ENCODE measurements at places on chromosomes 5 and 9.

DNA sequence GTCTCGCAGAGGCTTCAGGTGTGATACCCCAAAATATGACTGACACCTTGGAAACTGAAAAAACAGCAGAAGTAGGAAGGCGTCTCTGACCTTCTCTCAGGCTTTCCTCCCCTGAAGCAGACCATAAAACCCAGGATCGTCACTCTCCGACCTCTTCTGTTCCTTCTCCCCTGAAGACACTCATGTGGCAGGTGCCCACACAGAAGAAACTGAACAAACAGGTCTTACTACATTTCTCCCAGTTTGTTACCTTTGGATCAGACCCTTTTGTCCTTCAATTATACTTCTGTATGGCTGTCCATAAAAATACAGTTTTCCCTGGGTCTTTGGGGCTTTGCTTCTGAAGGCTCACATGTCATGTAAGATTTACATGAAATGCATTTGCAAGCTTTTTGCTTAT lies 10.3 kb upstream of the PRUNE2 start:
- DNase-seq, result no peak

GRCh38 chr9:121707477-121708424 lies 56.3 kb downstream of the DAB2IP start:
- DNase-seq, result peak; percentile 15

- no peak for DNase-seq
Observed at GRCh38 chr5:170131235-170131634, 25.5 kb downstream of the FOXI1 start.

GRCh38 chr5:80990971-80991370 lies 30.8 kb downstream of the RASGRF2 start:
- no peak for DNase-seq

DNA sequence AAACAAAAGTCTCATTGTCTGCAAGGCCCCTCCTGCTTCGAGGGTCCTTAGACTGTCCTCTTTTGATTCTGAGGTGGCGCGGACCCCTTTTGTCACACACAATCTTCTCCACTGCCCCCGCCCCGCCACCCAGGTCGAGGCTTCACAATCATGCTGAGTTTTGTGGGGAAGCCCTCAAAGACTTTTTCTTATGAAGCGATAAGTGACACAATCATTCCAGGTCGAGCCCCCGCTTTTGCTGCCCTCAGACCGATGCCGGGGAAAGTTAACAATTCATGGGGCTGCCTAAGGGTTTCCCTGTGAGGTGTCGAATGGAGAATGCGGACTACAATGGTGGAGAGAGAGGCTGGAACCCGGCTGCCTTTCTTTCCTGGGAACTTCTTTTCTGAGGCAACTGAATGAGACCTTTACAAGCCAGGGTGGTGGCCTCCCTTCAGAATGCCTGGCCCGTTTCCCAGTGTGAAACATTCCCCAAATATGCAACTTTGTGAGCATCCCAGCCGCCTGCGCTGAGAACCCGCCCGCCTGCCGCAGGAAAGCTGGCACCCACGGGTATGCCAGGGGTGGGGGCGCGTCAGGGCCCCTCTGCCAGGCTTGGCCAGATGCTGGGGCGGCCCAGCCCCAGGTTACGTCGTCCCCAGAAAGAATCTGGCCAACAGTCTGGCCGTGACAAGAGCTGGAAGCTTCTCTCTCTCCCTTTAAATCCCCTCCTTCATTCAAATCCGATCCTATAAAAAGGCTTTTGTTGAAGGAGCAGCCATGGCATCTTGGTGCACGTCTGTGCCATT lies 71.9 kb downstream of the MAP1B start:
- DNase-seq, result no peak

DNA sequence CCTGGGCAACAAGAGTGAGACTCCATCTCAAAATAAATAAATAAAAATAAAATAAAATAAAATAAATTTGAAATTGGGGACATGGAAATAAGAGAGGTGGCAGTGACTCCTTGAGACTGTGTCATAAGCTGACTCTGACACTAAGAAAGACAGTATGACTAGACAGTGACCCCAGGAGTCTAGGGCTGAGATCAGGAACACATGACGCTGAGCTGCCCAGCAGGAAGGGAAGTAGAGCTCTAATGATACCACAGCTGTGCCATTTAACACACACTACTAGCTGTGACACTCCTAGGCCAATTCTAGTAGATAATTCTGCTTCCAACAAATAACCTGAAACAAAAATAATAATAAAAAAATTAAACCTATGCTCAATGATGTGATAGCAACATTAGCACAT lies 293.0 kb downstream of the SEC61B start:
- DNase-seq, result no peak

GRCh38 chr9:107700847-107701246 lies 211.3 kb upstream of the KLF4 start:
- DNase-seq, result no peak

DNA sequence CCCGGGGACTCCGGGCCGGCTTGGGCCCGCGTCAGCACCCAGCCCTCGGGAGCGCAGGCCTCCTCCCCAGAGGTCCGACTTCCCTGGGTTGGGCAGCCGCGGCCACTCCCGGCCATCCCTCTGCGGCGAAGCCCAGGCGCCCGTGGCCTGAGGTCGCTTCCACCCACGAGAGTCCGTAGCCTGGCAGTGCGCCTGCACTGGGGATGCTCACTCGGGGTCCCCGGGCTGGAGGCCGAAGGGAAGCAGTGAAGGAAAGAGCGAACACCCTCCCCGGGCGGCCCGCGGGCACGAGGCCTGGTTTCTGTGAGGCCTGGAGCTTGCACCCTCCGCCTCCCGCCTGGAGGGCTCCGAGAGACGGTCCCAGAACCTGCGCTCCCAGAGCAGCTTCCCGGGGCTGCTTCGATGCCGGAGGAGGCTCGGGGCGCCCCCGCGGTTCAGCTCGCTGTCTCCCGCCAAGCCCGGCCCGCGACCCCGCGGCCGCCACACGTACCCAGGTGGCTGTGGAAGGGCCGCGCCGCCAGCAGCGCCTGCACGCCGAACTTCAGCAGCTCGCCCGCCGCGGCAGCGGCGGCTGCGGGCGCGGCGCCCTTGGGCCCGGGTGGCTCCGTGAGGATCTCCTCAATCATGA lies 607 bp downstream of the BARX1 start:
- DNase-seq, result peak; percentile 33

GRCh38 chr9:125922854-125923253 lies 175.7 kb downstream of the PBX3 start:
- no peak for DNase-seq

DNA sequence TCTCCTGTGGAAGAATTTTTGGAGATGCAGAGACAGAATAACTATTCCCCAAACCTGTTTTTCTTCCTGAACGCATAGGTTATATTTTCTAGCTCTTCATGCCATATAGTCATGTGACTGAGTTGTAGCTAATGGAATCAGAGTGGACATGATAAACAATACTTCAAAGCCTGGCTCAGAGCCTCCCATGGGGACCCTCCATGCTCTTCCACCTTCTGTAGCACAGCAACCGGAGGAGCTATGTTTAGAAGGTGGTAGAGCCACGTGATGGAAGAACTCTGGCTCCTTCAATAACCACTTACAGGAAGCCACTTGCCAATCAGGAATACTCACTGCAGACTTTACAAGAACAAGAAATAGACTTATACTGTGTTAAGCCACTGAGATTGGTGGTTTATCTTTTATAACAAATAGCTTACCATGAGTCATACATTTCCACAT lies 39.2 kb downstream of the NADK2 start:
- DNase-seq, result no peak

DNA sequence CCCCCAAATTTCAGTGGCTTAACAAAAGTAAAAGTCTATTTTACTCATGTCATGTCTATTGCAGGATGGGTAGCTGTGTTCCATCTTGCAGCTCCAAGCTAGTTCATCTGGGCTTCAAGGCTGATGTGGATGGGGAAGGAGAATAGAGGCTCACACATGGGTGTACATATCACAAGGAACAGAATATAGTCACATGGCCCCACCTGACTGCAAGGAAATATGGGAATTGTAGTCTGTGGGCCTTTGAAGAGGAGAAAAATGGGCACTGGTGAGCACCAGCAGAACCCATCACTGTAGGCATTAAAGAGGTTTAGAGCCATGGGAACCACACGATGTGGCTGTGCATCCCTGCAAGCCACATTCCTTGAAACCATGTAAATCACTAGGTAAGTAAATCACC lies 17.9 kb upstream of the TRIO start:
- no peak for DNase-seq

DNA sequence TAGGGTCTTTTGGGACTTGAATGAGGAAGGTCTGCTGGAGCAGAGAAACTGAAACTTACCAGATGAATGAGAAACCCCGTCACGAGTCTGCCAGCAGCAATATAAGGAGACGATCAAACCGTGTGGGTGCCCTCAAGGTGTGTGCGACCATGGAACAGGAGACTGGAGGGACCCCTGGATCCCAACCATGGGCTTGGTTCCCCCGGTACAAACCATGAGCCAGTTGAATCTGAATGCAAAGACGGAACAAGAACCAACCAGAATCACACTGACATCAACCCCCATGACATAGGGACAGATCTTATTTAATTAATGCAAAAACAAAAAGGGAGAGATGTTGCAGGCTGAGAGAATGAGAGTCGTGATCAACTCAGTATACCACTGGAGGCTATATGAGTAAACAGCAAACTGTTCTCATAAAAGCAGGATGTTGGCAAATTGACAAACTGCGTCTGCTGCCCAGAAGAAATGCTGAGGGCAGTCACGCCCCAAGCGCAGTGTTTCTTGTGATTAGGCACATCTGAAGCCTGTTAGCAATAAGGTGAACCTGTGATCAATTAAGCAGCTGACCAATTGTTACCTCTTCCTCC lies 475.5 kb upstream of the ACO1 start:
- no peak for DNase-seq

DNA sequence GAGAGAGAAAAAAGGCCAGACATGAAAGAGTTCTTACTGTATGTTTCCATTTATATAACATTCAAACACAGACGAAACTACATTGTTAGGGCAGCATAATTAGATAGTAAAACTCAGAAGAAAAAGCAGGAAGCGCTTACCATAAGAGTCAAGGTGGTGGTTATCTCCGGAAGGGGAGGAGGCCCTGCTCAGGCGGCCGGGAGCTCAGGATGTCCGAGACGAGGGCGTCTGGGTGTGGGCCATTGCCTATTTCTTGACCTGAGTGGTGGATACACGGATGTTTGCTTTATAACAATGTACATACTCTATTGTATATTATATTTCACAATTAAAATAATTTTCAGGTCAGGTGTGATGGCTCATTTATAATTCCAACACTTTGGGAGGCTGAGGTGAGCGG lies 80.9 kb upstream of the COL5A1 start:
- DNase-seq, result no peak

DNA sequence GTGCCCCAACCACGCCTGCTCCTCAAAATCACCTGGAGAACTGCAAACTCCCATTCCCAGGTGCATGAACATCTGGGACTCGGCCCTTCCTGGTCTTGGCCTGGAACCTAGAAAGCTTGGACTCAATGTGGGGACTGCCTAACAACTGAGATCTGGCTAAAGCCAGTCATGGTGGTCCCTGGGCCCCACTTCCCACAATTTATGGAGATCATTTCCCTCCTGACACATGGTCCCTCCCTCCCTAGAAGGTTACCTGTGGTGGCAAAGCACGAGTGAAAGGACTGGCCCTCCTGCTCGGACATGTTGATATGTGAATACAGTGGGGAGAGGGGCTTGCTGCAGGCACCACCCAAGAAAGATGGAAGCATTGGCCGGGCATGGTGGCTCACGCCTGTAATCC lies 18.8 kb downstream of the BICD2 start:
- DNase-seq, result no peak

DNA sequence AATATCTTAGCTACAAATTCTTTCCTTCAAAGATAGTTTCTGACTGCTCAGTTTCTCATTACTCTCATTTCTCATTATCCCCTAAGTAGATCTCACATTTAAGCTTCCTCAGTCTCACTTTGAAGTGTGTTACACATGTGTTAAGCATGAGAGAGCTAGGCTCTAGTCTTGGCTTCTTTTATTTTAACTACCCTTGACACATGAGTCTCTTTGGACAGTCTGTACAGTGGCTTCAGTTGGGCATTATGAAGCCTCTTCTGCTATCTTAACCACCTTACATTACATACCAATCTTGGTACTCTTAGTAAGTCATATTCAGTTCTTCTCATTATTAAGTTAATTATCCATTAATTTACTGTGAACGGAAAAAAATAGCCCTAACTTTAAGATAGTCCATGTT lies 232.5 kb downstream of the FBXL17 start:
- no peak for DNase-seq

DNA sequence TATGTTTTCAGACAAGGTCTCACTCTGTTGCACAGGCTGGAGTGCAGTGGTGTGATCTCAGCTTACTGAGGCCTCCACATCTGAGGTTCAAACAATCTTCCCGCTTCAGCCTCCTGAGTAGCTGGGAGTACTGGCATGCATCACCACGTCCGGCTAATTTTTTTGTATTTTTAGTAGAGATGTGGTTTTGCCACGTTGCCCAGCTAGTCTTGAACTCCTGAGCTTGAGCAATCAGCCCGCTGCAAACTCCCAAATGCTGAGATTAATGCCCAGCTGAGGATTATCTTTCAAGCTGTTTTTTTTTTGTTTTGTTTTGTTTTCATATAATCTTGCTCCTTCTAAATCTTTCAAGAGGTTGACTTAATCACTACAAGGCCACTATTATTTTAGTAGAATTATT lies 47.3 kb upstream of the SLC28A3 start:
- no peak for DNase-seq

DNA sequence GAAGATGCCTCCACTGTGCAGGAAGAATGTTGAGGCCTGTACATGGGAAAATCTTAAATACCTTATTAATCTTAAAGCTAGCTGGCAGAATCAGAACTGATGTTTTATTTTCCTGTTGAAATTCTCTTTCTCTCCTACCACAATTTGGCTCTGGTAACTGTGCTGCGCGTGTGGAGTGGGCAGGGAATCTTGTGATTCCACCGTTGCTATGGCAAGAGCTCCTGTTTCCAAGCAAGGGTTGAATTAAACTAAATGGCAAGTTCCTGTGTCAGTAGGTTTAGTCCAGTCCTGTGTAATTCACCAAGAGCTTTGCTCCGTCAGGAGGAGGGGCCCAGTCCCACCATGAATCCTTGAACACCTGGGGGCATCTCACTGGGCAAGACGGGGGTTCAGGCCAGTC lies 36.4 kb downstream of the NXNL2 start:
- no peak for DNase-seq

DNA sequence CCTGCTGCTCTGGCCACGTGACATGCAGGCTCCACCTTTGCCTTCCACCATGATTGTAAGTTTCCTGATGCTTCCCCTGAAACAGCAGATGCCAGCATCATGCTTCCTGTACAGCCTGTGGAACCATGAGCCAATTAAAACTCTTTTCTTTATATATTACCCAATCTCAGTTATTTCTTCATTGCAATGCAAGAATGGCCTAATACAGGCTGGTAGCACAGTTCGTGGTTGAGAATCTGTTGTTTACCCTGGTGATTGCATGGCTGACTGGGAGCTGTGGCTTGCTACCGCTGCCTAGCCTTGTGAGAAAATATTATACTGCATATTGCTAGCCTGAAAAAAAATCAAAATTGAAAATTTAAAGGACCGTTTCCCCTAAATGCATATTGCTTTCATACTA lies 44.8 kb upstream of the PTPN3 start:
- no peak for DNase-seq

DNA sequence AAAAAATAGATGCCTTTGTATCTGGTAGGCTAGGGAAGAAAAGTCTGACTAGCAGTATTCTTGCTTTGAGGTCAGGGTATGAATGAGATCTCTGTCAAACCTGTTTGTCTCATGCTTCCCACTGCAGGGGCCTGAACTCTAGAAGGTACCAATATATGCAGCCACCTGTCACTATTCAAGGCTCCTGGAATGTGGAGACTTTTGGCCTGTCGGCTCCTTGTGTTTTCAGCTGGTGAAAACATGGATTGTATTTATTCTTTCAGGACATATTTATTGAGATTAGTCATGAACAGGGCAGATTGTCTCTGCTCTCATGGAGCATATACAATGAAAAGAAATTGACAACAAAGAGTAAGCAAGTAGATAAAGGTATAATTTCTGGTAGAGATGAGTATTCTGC lies 255.8 kb downstream of the ARHGAP26 start:
- no peak for DNase-seq

All from activated CD4-positive, alpha-beta T cell treated with anti-CD3 and anti-CD28 coated beads for 36 hours (primary cell).